ENCODE measurements at places on chromosomes 11 and 22. TPM values are rescaled to one million over a fixed set of nuclear protein-coding genes. Genes with fewer than 3 reads are reported as not detected.

The UCP3 gene
- 0.08 TPM for total RNA-seq

The UBE4A gene
- 29.7 TPM for total RNA-seq

The SPCS2 gene
- 22.0 TPM for total RNA-seq

The PPP2R1B gene
- total RNA-seq: 29.7 TPM

The ANKRD13D gene
- total RNA-seq: 40.2 TPM
